Activated T-helper 9 cell treated with anti-CD3 and anti-CD28 coated beads, Interleukin-2, amount 50 U/mL, for 16 hours (primary cell): ENCODE measurements at places on chromosomes 3 and 15.

DNA sequence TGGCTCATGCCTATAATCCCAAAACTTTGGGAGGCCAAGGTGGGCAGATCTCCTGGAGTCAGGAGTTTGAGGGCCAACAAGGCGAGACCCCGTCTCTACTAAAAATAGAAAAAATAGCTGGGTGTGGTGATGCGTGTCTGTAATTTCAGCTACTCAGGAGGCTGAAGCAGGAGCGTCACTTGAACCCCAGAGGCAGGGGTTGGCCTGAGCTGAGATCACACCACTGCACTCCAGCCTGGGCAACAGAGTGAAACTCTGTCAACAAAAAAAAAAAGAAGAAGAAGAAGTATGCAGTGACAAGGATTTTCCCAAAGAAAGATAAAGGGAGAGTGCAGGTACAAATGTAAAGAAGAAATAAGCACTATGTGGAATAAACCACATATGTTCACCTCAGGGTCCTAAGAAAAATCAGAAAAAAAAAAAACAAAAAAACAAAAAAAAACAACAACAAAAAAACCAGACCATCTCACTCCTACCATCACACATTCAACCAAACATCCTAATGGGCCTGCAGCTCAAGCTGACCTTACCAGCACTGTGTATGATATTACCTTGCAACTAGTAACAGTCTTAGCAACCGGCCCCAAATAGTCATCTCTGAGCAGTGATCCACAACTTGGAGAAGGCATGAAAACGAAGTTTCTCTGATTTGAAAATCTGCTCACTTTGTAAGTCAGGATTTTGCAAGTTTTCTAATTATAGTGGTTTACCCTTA lies 296.7 kb upstream of the PROK2 start:
- no peak for DNase-seq

DNA sequence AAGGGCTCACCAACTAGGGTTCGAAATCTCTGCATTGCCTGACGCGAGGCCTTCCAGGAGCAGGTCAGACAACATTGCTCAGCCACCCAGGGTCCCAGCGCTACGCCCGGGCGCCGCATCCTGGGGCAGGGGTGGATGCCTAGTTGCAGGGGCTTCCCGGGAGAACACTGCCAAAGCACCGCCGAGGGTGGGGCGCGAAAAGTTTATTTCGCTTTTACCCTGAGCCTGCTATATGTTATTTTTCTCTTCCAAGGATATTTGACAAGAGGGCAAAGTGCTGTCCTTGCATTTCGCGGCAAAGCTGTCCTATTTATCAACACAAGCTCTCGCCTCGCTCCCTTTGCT lies 549 bp upstream of the SOX14 start:
- DNase-seq = no peak

- no peak for DNase-seq
These were observed 91.9 kb downstream of the PCSK6 start for GRCh38 chr15:101397521-101398003.

GRCh38 chr15:80695099-80695910 lies at the start of gene ABHD17C:
Gene ABHD17C (plus strand): TSS chr15:80695310. CDS start chr15:80695430, 120 bp downstream.
- peak; percentile 27 for DNase-seq

DNA sequence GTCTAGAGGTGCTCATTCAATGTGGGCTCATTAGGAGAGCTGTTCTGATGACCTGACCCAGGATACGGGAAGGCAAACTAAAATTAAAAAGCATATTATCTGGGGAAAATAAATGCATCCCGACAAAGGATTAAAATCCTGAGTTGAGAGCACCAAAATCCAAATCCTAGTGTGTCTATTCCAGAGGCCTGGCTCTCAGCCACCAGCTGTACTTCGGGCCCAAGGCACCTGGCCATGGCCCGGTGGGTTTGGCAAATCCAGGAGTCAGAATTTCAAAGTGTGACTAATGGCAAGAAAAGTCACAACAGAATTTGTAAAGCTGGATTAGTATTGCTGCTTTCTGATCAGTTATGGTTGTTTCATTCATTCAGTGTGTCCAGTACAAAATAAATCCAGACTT lies 2.6 kb upstream of the LYSMD4 start:
- DNase-seq = no peak

DNA sequence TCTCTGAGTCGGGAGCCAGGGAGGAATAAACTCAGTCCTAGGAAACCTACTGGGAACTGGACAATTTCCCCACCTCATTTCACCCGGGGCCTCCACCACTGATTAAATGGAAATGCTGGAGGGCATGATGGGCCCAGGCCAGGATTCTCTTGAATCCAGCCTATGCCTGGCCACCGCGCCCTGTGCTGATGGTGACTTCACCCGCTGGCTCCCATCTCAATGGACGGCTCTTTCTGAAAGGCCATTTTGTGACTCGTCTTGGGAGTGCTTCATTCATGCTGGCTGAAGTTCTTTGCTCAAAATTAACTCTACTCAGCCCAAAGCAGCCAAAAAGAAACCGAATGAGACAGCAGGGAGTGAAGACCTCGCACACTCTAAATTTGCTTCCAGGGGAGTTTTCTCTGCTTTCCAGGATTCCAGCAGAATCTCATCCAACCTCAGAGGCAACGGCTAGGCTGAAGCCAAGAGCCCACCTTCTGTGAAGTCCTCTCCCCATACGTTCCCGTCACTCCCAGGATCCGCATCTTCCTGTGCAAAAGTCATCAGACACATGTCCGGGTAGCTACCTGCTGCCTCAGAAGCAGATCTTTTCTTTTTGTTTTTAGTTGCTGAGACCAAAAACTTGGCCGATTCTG lies 266.0 kb upstream of the ICE2 start:
- no peak for DNase-seq

GRCh38 chr15:48475600-48476395 lies 144.6 kb downstream of the DUT start:
- no peak for DNase-seq

- DNase-seq = no peak
These were observed 445.3 kb downstream of the OTOL1 start for GRCh38 chr3:161941891-161942290.

GRCh38 chr3:10213156-10213792 lies 35.0 kb upstream of the TATDN2 start:
- DNase-seq = no peak

DNA sequence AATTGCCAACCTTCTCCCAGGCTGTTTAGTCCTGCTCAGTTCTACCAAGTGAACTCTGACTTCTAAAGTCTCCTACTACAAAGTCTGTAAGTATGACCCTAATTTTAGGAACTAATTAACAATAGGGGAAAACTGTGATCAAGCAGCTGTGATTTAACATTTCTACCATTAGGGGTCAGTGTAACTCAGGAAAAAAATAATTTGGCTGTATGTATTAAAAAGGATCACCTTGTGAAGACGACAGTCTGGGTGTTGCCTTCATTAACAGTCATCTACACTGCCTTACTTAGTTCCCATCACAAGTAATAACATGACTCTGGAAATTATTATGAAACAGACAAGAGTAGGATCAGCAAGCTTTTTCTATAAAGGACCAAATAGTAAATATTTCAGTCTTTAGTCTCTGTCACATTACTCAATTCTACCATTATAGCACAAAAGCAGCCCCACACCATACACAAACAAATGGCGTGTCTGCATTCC lies 4.2 kb upstream of the NPHP3 start:
- DNase-seq = no peak

DNA sequence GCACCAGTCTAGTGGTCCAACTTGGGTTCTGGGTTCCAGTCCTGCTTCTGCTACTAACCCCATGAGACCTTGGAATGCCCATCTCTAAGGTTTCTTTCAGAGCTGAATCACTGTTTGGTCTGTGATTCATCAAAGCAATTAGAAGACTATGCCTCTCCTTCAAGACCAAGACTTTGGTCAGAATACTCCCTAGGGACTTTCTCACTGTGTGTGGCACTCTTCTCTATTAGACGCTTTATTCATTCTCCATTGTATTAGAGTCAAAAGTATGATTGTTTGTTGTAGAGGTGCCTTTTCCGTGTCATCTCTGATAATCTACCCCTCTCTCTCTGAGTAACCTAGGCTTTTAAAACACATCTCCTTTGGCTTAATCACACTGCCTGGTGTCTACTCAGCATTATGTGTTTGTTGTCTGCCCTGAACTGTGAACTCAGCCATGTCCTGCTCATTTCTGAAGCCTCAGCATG lies 90.5 kb downstream of the LPP start:
- no peak for DNase-seq

- no peak for DNase-seq
These were observed 4.2 kb downstream of the MYO5A start for GRCh38 chr15:52524223-52525136.

GRCh38 chr3:183534249-183534648 lies 21.3 kb downstream of the KLHL6 start:
- DNase-seq = no peak

DNA sequence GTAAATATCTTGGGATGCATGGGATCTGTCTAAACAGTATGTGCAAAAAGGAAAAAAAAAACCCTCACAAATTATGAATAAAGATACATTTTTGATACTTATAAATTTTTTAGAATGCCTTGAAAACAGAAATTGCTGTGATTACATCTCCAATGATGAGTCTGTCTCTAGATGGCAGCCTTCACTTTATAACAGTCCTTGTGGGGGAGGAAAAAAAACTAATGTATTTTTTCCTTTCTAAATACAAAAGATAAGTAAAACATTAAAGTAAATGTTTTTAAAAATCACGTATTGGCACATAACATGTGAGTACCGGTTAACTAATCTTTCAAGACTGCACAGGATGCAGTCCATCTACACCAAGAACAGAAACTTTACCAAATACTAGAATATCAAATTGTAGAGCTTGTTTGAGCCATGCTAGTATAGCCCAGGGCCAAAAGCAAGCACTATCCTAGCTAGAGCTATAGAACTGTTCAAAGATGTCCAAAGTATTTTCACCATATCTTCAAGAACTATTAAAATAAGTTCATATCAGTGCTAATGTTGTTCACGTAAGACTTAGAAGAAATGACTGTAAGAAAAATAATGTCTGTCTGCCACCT lies 206.4 kb downstream of the STAG1 start:
- DNase-seq = no peak

GRCh38 chr15:80559761-80560160 lies 135.3 kb upstream of the ABHD17C start:
- no peak for DNase-seq

GRCh38 chr3:71360180-71360579 lies 223.3 kb downstream of the FOXP1 start:
- DNase-seq = no peak

DNA sequence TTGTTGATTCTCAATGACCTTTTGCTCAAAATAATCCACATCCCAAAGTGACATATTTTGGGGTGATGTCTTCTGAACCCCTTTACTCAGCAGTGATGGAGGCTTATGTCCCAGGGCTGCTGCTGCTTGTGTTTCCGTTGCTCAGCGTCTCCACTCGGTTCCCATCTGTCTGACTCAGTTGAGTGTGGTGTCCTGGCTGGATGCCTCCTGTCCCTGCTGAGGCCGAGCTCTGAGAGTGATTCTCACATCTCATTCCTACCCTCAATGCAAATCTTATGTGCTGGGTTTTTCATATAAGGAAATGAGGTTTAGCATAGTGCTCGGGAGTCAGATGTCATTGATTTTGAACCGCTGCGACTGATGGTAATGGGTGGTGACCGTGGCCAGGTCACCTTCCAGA lies 247.4 kb downstream of the GABRG3 start:
- DNase-seq = no peak

DNA sequence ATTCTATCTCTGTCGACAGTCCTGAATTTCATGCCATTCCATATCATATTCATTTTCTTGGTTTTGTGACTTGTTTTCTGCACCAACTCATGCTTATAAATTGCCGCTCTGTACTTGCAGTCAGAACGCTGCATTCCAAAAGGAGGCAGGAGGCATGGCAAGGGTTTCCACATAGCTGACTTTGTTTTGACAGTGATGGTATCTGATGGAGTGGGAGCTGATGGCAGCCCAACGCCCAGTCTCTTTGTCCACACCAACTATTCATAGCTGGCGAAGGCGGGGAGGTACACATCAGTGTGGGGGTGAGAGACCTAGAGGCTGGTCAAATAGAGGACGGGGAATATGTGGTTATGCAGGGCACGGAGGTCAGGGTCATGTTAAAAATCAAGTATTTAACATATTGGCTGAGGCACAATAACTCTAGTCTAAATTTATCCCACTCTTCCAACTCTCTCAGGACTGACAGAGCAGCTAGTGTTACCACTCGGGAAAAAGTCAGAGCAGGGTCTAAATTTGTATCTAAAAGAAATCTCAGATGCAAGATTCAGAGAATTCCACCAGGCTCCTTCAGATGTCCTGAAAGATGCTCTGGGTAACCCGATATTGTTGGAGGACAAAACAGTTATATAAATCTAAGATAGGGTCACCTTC lies 67.8 kb upstream of the ATP13A3 start:
- no peak for DNase-seq

- DNase-seq = no peak
These were observed 11.5 kb upstream of the LMCD1 start for GRCh38 chr3:8490079-8490552.

DNA sequence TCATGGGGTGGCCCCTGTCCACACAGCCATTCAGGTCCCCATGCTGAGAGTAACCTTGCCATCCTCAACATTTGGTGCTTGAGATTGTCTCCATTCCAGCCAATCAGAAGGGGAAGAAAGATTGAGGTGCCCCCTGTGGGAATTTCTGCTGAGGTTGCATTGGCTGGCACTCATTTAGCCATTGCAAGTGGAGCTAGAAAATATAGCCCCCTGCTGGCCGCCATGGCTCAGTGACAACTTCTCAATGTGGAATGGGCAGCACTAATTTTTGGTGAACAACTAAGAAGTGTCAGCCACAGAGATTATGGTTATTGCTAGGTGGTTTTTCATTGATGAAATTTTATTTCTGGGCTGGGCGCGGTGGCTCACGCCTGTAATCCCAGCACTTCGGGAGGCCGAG lies 22.0 kb downstream of the COL6A6 start:
- DNase-seq = no peak

DNA sequence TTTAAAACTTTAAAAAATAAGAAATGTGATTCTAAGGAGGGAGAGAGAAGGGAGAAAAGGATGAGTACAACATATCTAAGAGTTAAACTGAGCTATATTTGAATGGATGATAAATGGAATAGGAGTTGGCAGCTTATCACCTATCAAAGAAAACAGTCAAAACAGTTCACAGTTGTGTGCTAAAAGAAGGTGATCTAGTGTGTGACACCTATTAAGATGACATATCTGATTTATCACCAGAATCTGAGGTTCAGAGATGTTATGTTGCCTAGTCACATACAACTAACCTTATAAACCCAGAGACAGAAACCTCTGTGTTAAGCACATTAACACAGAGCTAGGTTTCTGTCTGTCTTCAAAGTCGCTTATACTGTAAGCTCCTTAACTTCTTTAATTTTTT lies 3.0 kb downstream of the ATP13A3 start:
- DNase-seq = no peak

DNA sequence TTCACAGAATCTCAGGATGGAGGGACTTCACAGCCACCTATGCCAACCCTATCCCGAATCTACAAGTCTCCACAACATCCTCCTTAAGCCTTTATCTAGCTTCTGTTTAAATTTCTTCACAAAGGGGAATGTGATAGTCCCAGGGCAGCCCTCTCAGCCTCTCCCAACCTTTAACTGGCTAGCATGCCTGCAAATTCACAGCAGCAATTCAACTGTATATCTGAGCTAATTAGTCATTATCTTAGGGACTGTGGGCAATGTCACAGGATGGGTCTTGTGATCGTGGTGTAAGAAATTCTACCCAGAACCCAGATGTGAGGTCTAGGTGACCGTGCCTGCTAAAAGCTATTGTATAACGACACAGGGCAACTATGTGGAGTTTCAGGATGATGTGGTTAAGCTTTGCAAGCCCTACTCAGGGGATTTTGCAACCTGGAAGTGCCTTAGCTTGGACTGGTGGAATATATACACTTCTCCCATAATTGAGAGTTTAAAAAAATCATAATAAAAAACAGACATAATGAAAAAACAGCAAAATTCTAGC lies 65.5 kb upstream of the FBN1 start:
- DNase-seq = no peak
